ENCODE measurements at places on chromosomes 4 and X.
A peak's percentile ranks its signal among the peaks of the same experiment; 100 is the strongest.

- peak; percentile 9 for DNase-seq
Observed at GRCh38 chr4:103996064-103996463, 276.3 kb upstream of the TACR3 start.

GRCh38 chrX:110222497-110223257 is 95.2 kb downstream of the AMMECR1 start:
- no peak for DNase-seq

DNA sequence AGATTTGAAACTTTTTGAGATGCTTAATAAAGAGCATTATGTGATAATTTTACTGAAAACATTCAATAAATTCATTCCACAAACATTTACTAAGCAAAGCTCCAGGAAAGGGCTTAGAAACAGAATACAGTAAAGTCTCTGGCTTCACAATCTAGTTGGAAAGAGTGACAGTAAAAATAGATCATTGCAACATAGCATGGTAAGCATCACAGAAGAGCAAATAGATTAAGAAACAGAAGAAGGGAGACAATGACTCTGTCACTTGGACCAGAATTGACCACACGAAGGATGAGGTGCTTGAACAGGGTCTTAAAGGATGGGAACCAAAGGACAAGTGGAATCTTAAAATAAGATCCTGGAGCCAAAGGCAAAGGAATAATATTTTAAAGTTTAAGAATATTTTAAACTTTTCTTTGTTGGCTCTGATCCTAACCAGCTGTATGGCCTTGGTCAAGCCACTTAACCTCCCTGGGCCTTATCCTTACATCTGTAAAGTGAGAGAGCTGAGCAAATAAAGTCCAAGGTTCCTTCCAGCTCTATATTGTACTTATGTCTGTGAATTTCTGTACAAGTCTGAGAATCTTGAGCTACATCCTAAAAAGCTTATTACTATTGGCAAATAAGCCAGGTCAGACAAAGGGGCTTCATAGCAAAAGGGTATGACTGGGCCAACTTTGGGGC is 33.9 kb downstream of the SEC24D start:
- no peak for DNase-seq

DNA sequence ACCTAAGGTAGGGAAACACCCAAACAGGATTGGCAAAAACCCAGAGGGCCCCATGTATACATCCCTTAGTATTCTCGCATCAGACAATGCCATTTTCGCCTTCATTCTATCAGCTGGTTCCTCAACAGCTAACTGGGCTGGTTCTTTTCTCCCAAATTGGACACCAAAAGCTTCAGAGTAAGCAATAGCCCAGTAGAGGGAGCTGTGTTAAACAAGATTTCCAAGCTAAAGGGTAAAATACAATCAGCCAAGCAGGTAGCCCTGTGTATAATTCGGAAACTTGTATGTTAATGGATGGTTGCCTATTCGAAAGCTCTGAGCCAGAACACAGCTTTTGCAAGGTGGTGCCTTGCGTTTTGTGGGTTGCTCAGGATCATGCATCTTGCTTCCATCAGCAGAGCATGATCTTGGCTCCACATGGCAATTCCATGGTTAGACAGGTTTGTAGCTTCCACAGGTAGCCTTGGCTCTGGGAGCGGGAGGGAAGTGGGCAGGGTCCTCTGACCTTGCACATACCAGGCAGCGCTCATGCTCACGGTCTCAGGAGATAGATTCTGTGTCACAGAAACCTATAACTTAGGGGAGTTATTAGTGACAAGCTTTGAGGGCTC is 115.2 kb upstream of the LNX1 start:
- DNase-seq = peak; percentile 40

- DNase-seq = peak; percentile 83
Observed at GRCh38 chr4:153465615-153466080, 512 bp upstream of the TMEM131L start.

DNA sequence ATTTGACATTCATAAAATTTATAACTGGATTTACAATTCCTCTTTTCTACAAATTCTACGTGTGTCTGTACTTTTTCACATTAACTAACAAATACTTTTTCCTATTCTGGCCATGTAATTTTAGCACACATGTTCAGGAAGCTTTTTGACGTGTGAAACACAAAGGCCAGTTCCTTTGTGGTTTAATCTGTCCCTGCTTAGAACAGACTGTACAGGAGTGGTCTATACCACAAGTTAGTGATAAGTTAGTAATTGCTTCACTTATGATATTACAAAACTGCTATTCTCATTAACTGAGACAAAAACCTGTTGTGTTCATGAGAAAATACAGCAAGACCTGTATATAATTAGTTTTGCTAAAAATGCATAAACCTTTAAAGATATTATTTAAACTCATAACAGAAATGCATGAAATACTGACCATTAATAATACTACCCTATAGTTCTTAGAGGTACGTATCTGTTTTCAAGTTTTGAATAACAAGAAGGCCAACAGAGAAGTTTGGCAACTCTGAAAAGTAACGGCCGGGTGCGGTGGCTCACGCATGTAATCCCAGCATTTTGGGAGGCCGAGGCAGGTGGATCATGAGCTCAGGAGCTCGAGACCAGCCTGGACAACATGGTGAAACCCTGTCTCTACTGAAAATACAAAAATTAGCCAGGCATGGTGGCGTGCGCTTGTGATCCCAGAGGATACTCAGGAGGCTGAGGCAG is 13.7 kb upstream of the AREG start:
- no peak for DNase-seq

GRCh38 chr4:95198961-95199360 is 349.8 kb downstream of the UNC5C start:
- DNase-seq = no peak

DNA sequence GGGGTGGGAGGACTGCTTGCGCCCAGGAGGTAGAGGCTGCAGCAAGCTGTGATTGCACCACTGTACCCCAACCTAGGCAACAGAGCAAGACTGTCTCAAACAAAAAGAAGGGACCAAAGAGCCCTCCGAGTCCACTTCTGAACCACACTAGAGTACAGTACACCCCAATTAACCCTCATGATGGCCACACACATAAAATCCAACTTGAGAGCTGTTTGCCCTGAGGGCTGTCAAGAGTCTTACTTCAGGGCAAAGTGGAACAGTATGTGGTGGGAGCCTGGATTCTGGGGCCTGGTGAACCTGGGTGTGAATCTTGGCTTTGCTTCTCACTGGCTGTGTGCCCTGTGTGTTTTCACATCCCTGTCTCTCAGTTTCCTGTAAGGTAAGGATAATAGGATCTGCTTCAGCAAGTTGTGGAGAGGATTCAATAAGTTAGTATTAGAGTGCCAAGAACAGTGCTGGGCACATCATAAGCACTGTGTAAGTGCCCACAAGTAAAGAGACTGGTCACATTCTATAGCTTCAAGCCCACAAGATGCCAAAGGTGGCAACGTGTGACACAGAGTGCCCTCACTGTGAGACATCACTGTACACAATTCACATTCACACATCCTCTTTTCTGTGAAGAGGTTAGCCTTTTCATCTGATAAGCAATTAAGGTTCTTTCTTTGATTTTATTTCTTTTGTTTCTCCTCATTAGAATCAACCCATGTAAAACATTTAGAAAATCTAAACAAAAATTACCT is 52.1 kb downstream of the LEF1 start:
- no peak for DNase-seq
